ENCODE measurements at places on chromosomes 5 and 9.

DNA sequence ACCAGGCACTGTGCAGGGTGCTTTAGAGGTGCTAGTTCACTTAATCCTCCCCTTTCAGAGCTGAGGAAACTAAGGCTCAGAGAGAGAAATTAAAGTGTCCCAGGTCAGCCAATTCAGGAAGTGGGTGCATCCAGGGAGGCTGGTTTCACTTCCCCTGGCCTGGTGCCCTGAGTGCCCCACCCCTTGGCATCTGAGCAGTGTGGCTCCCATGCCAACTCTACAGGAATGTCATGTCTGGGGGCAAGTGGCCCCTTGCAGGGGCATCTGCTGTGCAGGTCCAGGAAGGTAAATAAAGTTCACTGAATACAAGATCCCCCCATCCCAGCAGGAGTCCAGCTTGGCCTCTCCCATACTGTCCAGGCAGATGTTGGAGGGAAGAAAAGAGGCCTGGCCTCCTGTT, 4.4 kb upstream of the N4BP3 start:
- no peak for DNase-seq

DNA sequence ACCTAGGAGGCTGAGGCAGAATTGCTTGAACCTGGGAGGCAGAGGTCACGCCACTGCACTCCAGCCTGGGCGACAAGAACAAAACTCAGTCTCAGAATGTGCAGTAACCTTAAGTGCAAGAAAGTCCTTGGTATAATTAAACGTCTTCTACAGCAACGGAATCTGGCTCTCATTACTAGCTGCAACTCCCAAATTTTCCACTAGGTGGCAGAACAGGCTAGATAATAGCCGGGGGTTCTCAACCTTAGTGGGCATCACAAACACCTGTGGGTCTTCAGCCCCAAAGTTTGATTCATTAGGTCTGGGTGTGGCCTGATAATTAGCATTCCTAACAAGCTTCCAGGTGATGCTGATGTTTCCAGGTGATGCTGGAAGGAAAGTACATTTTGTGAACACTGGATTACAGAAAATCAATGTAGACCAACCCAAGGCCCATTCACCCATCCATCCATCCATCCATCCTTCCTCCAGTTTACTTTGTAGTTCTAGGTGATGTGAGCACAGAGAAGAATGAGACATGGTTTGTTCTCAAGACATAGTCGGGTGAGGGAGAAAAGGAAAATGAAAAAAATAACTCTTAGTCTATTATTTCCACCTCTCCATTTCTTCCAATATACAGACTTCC, 37.3 kb downstream of the FBXW2 start:
- peak; percentile 85 for DNase-seq

GRCh38 chr5:2208239-2208544, 325.5 kb upstream of the IRX4 start:
- no peak for DNase-seq

GRCh38 chr5:320524-321229, 837 bp upstream of the AHRR start:
- peak; percentile 68 for DNase-seq

All from H1 (cell line).